Frontal cortex (tissue), 4 donors: ENCODE measurements at places on chromosomes 5 and 9. TPM values are rescaled to one million over a fixed set of nuclear protein-coding genes. Genes with fewer than 3 reads are reported as not detected.
A peak's percentile ranks its signal among the peaks of the same experiment; 100 is the strongest.

SOWAHA gene
- 4.5 TPM for total RNA-seq

ELL2 gene
- total RNA-seq, result 25.3 TPM

- no peak for DNase-seq
Measured at GRCh38 chr5:90944116-90944515, 385.5 kb downstream of the ADGRV1 start.

STK32A gene
- 4.1 TPM for total RNA-seq

- DNase-seq, result no peak
Measured at GRCh38 chr5:74596927-74597326, 43.6 kb downstream of the ENC1 start.

- no peak for DNase-seq
Measured at GRCh38 chr9:2180704-2181103, 165.6 kb downstream of the SMARCA2 start.

TNFSF15 gene
- under 0.01 TPM for total RNA-seq

PCDHGA5 gene
- total RNA-seq, result 5.7 TPM

AHRR gene
- total RNA-seq, result 1.2 TPM

DNA sequence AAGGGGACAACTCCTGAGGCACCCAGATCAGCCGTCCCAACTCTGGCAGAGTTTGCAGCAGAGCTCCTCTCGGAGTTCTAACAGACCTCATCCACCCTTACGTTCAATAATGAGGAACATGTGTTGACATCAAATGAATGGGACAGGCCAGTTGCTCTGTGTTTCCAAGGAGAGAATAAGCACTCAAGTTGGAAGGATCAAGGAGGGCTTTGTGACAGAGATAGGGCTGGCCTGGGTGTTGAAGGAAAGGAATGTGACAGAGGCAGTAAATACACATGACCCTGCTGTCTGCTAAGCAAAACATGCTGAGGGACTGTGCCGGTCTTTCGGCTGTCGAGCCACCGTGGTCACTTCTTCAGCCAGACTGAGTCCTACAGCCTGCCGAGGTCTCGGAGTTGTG, 48.2 kb downstream of the GPR107 start:
- no peak for DNase-seq

DNA sequence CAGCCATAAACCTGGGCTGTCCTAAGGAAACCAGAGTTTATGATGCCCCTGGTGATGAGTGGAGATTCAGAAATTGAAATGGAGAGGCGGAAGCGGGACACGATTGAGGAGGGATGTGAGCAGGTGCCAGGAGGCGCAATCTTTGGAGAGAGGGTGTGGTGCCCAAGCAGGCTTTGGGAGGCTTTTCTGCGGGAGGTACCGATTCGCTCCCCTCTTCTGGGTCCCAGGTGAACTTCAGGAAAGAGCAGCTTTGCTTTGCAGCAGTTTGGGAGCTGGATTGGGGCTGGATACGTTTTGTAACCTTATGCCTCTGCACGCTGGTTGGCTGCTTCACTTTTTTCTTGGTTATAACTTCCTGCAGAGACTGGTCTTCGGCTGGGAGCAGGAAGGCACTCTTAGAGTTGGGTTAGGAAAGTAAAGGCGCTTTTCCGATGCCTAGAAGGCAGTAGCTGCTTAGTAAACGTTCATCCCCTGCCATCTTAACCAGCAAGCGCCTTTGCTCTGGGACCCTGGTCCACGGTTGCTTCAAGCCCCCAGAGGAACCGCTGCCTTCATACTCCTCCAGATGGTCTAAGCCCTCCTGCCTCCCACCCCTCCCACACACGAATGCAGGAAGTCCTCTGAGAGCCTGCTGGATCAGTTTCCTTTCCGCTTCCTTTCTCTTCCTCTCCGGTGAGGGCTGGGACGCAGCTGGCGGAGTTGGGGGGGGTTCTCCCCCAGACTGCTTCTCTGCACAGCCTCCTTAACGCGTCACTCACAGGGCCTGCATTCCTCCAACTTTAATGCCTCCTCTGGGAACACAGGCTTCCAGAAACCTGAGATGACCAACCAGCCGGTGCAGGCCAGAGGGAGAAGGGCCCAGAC, 15.2 kb upstream of the NEK6 start:
- DNase-seq, result no peak

- DNase-seq, result peak; percentile 65
Measured at GRCh38 chr9:128034821-128035652, 32.1 kb downstream of the NAIF1 start.

DNA sequence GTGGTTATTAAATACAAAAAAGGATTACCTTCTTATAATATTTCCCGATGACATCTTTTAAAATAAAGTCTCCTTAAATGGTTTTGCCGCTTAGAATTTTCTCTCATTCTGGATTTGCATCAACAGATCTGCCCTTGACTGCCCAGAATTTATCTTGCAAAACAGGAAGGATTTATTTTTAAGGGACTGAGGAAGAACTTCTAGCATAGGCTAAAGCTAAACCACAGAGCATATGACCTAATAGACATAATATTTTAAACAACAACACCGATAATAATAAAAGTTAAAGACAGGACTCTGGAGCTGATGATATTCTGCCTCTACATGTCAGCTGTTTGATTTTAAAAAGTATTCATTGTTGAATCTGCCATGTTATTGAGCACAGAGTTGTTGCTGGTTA, 145.3 kb upstream of the ADCY2 start:
- no peak for DNase-seq

DNA sequence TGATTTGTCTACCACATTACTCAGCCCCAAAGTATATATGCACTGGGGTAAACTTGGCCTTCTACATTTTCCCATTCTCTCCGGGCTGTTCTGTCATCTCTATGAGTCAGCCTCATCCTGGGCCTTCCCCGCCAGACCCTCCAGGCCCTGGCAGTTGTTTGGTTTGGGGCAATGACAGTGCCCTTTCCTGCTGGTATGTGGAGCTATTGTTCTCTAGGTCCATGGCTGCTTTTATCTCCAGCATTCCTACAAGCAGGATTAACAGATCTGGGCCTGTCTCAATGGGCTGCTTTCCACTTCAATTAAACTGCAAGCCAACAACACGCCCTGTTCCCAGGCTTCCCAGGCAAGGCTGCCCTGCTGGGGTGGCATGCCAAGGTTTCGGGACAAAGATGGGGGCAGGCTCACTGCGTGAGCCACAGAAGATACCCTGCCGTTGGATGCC, 136.4 kb downstream of the SLIT3 start:
- DNase-seq, result peak; percentile 12

DNA sequence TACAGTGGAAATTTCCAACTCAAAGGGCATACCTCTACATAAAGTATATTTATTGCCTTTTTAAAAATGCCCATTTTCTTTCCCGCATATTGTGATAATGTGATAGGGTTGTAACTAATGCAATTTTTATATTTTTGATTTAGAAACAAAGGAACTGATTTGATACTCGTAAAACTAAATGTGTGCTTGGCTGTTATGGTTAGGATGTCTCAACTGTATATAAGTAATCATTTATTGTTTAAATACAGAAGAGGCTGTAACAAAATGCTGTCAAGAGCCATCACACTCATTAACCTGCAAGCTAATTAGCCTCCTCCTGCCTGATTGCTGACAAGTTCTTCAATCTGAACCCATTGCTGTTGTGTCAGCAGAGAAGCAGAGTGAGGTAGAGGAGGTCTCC, 149.2 kb downstream of the PBX3 start:
- no peak for DNase-seq

GRCh38 chr9:133913571-133914369, 78.4 kb downstream of the VAV2 start:
- DNase-seq, result no peak

GRCh38 chr5:163105456-163105855, 331.9 kb upstream of the CCNG1 start:
- no peak for DNase-seq

PCDHA12 gene
- total RNA-seq, result 11.0 TPM

DNA sequence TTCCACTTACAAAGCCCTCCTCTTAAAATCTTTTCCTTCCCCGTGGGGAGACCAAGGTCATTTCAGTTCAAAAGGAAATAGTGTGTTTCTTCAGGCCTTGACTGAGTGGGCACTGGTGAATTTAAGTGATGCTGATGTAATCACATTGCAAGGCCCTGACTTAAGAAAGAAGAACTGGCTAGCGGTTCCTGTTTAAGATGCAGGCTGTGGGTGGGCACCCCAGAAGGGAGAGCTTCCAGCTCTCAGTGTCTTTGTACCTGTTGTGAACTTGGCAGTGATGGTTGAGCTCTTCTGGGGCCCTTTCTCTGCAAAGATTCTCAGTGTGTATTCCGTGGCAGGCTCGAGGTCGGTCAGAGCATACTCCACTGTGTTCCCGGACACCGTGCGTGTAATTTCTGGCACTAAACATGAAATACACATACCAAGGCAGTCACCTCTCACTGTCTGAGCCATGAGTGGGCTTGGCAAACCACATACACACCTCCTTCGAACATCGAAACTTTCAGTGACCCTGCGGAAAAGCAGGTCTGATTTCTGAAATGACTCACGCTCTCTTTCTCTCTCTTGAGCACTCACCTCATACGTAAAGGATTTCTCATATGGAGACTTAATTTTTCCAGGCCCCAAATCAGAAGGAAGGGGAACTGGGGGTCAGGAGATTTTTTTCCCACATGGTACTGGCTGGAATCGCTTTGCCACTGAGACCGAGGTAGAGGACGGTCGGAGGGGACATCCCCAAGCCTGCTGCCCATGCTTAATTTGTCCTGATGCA, 81.9 kb downstream of the TNC start:
- peak; percentile 24 for DNase-seq

FOXD4L4 gene
- total RNA-seq, result 0.41 TPM

DBH gene
- under 0.01 TPM for total RNA-seq

PCDHB10 gene
- total RNA-seq, result 13.9 TPM

- DNase-seq, result no peak
Measured at GRCh38 chr5:137392261-137392660, 106.9 kb downstream of the SPOCK1 start.

DNA sequence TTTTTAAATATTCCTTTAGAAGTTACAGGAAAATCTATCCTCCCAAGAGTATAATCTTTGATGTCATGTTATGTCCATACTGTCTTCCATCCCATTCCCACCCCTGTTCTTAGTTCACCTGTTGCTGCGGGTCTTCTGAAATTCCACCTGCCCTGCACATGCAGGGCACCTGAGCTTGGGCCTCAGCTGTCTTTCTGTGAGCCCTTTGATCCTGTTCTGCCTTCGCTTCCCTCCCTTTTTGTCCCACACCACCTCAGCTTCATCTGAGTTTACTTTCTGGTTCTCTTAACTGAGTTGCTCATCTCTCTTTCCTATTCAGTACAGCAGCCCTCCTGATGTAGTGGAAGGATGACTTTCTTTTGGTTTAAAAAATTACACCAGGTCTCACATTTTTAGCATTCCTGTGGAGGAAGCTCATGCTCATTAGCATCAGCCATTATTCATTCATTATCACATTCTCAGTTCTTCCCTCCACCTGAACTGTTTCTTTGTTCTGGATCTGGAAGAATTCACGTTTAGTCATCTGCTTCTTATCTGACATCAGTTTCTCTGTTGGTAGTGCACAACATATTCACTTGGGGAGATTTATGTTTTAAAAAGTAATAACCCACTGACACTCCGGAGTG, 211.0 kb downstream of the ADCY2 start:
- DNase-seq, result no peak

- no peak for DNase-seq
Measured at GRCh38 chr5:104706600-104706999, 1144.0 kb upstream of the NUDT12 start.

DNA sequence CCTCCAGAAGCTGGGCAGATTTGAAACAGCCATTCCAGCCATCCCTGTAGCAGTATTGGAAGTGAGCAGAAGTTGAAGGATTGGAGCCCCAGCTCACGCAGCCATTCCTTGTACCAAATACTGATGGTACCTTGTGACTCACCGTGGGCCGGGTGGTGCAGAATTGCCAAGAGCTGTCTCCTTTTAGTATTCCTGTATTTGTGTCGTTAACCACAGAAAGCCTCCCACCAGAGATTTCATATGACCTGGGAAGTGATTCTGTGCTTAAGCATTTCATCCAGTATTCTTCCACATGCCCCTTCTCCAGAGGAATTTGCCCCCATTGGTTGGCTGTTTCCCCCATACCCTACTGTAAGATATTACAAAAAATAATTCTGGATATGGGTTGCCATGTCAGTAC, 17.7 kb upstream of the TLX3 start:
- no peak for DNase-seq

GRCh38 chr9:135001526-135001925, 83.8 kb upstream of the FCN1 start:
- no peak for DNase-seq

DNA sequence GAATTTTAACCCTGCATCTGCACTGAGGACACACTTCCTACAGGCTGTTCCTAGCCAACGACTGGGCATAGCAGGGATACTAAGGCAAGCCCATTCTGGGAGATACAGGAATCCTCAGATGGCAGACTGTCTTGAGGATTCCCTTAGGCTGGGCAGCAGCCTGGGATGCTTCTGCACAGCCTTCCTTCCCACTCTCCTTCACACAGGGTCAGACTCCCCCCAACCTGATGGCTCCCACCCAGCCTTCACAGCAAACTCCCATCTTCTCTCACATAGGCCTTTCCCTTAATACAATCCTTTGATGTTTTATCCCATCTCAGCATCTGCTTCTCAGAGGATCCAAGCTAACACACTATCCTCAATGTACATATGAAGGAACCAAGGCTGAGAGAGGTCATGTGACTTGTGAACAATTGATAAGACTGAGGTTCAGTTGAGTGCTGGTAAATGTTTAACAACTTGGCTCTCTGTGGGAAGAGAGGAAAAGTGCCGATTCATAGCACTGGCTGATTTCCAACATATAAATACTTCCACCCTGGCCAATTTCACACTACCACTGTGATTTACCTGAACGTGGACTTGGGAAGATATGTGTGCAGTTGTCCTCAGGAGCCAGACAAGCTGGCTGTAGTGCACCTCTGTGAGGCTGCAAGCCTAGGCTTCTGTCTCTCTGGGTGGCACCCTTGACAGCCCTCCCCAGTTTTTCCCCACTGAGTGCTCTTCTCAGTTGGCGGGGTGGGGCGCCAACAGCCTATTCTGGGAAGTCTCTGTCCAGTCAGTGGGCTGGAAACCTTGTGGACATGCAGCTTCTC, 120.2 kb upstream of the TRIM32 start:
- no peak for DNase-seq

- peak; percentile 36 for DNase-seq
Measured at GRCh38 chr5:16178745-16179372, 732 bp downstream of the MARCHF11 start.

DNA sequence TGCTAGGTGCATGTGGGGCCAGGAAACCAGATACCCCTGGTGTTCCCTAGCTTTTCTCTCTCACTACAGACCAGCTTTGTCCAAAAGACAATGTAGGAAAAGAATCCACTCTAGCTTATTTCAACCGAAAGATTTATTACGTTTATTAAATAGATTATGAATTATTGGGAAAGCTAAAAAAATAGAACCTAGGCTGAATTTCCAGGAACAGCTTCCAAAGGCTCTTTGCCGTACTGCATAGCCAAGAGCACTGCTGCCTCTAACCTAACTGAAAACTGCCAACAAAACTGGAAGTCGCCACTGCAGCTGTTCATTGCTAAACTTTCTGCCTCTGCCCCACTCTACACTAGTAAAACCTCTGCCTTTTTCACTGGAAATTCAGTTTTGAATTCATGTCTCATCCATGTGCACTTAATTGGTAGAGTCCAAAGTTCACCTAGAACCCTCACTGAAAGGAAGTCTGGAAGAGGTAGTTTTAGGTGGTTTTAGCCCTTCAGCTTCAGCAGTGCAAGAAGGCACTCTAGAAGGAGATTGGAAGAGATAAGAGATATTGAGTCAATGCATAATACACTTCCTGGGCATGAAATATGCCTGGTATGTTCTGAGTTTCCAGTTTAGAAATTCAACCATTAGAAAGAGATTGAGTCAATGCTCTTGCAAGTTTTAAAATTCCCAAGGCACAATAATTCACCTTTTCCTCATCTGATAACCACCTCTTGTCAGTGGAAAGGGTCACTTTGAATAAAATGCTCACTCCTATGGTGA, 927.9 kb downstream of the MAT2B start:
- no peak for DNase-seq

GRCh38 chr5:86613455-86613854, 4.3 kb upstream of the COX7C start:
- no peak for DNase-seq
